Activated CD4-positive, CD25-positive, alpha-beta regulatory T cell treated with anti-CD3 and anti-CD28 coated beads, Interleukin-2, amount 50 U/mL, for 24 hours (primary cell): ENCODE measurements at places on chromosomes 16 and 17.

GRCh38 chr16:27754788-27755690 is 205.1 kb downstream of the KATNIP start:
- no peak for ATAC-seq

DNA sequence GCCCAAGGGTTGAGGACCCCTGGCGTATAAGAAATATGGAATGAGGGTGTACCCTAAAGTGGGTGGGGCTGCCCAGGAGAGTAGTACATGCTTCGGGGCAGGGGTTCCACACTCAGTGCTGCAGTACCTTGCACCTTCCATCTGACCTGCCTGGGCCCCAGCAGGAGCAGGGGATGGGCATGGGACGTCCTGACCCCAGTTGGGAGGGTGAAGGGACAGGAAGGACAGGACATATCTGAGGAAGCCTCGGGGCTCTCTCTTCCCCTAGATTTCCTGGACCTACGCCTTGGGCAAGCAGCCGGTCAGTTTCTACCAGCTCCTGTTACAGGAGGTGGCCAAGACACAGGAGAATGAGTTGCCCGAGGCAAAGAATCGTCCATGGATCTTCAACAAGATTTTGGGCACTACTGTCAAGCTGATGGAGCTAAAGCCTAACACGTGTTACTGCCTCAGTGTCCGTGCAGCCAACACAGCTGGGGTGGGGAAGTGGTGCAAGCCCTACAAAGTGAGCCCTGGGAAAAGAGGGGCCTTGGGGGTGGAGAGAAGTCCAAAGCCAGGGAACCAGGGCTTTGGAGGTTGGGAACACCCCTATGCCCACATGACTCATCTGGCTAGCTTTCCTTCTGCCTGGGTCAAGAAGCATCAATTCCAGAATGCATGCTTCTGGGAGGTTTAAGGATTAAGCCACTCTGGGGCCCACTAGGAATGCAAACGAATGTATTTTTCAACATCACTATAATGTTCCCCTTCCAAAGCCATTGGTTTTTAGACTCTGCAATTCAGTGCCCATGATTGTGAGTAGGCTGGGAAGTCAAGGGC is 7.9 kb downstream of the FNDC8 start:
- ATAC-seq: no peak

DNA sequence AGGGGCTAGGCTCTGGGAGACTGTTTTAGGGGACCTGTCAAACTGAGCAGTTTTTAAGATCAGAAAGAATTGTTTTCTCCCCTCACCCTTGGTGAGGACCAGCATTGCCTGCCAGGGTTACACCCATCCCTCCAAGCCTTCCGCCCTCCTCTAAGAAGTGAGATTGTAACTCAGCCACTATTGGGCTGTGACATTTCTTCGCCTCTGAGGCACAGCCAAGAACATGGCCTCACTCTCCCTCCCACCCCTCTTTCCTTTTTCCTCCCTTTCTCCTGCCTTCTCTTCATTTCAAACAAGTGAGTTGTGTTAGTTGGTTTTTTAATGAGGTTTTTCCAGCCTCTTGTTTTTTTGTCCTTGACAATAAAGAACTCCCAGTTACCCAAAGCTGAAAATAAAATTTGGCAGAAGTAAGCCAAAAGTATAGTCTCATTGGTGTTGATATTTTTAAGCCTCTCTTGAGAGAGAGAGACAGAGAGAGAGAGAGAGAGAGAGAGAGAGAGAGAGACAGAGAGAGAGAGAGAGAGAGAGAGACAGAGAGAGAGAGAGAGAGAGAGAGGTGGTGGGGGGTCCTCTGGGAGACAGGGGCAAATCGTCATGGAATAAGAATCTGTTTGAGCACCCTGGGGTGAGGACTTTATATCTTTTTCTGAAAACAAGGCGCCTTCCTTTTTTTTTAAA is 77.2 kb upstream of the TBX2 start:
- no peak for ATAC-seq

DNA sequence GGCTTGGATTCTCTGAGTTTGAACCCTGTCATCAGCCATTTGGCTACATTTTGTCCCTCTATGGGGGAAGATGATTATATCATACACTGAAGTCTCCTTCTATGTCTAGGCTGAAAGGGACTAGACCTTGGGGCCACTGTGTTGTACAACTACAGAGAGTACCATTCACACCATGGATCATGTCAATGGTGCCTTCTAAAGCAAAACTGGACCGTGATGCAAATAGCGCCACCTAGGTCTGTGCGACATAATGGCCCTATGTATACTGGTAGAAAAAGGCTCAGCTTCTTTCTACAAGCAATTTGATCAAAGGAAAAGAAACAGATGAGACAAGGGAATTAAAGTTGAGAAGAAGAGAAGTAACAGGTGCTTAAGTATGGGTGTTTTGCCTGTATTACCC is 100.7 kb downstream of the LYRM1 start:
- no peak for ATAC-seq

GRCh38 chr17:57545731-57546342 is 199.3 kb downstream of the CCDC182 start:
- no peak for ATAC-seq

DNA sequence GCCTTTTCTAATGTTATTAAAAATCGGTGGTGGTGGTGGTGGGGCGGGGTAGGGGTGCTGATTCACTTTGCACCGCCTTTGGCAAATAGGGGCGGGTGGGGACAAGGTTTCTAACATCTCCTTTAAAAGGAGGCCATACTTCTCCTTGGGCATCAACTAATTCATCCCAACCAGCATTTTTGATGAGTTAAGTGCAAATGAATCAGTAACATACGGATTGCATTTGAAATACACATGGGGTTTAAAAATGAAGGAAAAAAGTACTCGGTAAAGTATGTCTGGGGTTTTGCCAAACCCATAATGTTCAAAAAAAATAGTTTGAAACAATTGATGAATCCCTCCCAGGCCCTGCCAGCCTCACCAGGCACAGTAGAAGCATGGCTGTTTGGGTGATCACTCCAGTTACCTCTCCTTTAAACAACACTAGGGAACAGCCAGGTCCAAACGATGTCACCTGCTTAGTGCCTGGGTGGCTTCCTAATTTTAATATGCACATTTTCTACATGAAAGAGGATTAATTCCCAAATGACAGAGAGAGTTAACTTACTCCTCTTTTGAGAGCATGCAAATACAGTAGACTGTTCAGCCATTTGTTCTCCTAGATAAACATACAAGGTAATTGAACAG is 107.2 kb downstream of the ANKFN1 start:
- no peak for ATAC-seq

- ATAC-seq: no peak
Observed at GRCh38 chr17:68812876-68813584, 142.2 kb downstream of the ABCA8 start.

GRCh38 chr16:79210607-79211006 is 389.9 kb downstream of the MAF start:
- ATAC-seq: no peak

DNA sequence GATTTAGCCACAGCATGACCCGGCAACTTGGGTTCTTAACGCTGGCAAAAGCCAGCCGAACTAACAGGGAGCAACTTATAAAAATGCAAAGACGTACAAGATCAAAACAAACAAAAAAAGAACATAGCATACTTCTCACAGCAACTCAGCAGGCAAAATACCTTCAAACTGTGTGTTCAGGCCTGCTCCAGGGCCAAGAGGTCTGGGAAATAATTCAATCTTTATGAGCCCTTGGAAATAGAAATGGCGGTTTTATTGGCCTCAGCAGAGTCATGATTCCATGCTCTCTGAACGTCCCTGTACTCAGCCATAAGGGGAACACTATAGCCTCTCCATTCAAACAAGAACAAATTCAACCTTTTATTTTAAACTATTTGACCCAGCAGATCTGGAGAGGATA is 101.3 kb upstream of the C17orf78 start:
- ATAC-seq: no peak

GRCh38 chr17:75933808-75934207 is 7.0 kb downstream of the FBF1 start:
- no peak for ATAC-seq
